ENCODE measurements at places on chromosomes 7 and 10.

GRCh38 chr7:131898418-131898817, 342.0 kb upstream of the PODXL start:
- DNase-seq, result peak; percentile 30

GRCh38 chr7:80807166-80807900, 111.5 kb downstream of the SEMA3C start:
- DNase-seq, result no peak

DNA sequence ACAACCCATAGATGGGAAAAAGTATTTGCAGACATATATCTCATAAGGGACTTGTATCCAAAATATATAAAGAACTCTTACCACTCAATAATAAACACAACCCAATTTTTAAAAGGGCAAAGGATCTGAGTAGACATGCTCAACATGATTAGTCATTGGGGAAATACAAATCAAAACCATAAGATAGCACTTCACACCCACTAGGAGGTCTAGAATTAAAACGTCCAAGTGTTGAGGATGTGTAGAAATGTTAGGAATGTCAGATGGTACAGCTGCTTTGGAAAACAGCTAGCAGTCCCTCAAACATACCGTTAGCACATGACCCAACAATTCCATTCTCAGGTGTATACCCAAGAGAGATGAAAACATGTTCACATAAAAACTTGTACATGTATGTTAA, 8.3 kb downstream of the PSTK start:
- peak; percentile 44 for DNase-seq

DNA sequence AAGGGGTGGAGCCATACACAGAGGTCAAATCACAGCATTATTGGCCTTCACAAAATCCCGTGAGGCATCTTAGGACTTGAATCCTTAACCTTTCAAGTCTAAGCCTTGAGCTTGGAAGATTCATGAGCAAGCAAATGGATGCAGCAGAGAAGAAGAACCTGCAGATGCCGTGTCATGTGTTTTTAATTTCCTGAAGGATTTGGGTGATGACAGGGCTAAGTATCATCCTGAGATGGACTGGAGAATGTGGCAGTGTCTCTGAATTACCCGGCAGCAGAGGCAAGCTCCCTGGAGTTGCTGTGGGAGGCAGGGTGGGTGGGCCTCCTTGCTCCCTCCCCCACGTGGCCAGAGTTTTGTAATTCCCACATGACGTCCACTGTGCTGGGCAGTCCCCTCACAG, 50.8 kb downstream of the GCC1 start:
- peak; percentile 51 for DNase-seq

DNA sequence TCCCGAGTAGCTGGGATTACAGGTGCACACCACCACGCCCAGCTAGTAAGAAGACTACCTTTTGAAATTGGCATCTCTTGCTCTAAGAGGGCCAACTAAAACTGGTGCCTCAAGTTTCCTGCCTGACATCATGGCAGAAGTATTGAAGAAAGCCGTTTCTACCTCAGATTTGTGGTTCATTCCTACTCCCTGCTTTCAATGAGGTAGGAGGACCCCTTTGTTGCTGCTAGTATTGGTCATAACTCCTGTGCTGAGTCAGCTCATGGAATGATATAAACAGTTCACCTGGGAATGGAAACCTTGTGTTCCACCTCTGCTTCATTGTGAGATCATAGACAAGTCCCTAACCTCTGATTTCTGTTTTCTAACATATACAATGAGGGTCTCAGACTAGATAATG, 82.8 kb downstream of the CDK6 start:
- no peak for DNase-seq

DNA sequence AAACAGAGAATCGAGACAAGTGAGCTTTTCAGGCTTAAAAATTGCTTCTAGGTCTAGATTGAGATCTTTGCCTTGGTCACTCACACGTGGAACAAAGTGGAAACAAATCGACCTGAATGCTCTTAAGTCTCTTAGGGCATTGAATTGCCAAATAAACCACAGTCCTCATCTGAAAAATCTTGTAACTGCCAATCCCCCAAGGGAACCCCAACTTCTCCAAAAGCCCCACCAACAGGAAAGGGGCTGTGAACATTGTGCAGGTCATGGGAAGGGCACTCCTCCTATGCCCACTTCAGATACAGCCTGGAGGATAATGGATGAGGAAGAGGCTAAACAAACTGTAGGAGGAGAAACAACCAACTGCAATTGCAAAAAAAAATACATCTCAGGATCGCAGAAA, 91.3 kb downstream of the DGKI start:
- DNase-seq, result no peak
